ENCODE measurements at places on chromosomes 3 and 15.

DNA sequence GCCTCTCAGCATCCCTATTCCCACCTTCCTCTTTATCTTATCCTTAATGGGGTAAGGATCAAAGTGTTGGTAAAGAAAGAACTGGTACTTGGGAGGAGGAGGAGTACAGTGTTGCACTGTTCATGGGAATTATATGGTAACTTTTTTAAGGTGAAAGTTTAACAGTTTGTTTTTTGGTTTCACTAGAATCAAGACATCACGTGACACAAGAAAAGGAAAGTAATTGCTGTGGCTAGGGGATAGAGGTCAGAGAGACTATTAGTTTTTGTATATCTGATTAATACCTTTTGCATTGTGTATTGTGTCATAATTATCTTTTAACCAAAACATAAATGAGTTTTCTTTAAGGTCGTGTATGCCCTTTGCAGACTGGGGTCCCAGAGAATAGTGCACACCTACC, 23.5 kb upstream of the SLC24A5 start:
- no peak for DNase-seq

DNA sequence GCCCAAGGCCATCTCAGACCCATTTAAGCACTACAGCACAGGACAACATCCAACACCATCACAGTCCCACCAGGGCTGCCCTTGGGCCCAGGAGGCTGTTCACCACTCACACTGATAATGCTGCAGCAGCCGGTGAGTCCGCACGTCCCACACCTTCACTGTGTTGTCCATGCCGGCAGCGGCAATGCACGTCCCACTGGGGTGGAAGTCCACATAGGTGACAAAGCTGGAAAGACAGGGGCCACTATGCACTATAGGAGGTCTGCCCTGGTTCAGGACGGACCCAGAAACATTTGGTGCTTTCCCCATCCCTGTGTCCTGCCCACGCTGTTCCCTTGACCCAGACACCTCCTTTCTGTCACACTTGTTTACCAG, 8.5 kb downstream of the POC1A start:
- DNase-seq = no peak

GRCh38 chr3:79817224-79817623, 49.4 kb upstream of the ROBO1 start:
- no peak for DNase-seq

GRCh38 chr3:113063126-113063894, 72.5 kb downstream of the GTPBP8 start:
- no peak for DNase-seq

DNA sequence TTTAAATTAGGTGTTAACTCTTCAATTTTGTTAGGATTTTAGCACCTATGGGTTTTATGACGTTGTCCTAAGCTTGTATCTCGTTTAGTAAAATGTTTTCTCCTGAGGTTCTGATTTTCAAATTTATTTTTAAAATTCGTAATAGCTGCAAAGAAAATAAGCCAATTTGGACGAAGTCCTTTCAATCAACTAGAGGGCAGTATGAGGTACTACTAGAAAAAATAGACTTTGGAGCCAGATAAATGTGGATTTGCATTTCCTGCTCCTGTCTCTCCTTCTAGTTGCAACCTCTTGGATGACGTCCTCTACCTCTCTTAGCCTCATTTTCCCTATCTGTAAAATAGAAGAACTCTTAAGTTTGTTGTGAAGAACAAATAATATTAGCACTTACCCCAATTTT, 81.1 kb downstream of the SLTM start:
- peak; percentile 17 for DNase-seq

DNA sequence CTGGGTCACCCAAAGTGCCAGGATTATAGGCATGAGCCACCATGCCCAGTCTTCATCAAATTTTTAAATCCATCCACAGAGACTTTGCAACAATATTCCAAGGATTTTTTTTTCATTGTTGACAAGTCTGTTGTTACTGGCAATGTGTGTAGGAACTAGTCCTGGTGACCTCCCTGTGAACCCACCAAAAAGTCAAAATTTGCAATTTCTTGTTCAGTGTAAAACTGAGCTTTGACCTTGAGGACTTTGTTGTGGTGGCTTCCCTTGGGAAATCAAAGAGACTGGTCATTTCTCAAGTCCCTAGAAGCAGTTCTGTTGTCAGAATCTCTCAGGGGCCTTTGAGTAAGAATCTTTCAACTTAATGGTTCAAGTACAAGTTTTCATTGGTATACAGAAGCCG, 36.9 kb upstream of the COL8A1 start:
- no peak for DNase-seq

DNA sequence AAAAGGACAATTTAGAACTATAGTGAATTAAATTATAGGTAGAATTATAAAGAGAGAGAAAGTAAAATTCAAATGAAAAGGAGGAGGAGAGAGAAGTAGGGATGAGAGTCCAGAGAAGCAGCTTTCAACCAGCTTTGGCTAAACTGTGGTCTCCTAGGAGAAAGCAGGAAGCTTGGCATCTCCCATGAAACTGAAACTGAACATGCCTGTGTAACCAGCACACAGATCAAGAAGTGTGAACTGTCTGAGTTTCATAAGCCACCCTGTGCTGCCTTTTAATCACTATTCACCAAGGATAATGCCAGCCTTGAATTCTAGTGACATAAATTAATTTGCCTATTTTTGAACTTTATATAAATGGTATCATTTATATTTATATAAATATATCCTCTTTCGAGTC, 128.5 kb downstream of the MYRIP start:
- no peak for DNase-seq

- no peak for DNase-seq
Measured at GRCh38 chr3:115834068-115834467, 210.8 kb downstream of the GAP43 start.

- DNase-seq = no peak
Measured at GRCh38 chr3:56694867-56695683, 12.0 kb upstream of the TASOR start.
